ENCODE measurements at places on chromosomes 3 and 15. TPM values are rescaled to one million over a fixed set of nuclear protein-coding genes. Genes with fewer than 3 reads are reported as not detected.
A peak's percentile ranks its signal among the peaks of the same experiment; 100 is the strongest.

DNA sequence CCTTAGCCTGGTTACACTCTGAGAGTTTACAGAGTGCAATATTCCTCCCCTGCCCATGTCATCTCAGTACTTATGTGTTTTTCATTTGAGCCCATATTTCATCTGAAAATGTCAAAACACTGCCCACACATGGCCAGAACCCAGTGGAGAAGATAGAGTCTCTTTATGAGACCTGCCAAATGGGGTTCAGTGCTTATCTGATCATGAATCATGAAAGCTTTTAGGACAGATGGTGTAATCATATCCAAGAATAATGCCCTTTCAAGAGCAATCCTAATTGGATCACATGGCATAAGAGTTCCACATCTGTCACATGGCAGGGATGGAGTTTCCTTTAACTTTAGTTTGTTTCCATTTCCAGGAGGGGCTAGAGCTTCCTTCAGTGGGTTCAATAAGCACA, 77.2 kb upstream of the AGBL1 start:
- DNase-seq, result no peak

DNA sequence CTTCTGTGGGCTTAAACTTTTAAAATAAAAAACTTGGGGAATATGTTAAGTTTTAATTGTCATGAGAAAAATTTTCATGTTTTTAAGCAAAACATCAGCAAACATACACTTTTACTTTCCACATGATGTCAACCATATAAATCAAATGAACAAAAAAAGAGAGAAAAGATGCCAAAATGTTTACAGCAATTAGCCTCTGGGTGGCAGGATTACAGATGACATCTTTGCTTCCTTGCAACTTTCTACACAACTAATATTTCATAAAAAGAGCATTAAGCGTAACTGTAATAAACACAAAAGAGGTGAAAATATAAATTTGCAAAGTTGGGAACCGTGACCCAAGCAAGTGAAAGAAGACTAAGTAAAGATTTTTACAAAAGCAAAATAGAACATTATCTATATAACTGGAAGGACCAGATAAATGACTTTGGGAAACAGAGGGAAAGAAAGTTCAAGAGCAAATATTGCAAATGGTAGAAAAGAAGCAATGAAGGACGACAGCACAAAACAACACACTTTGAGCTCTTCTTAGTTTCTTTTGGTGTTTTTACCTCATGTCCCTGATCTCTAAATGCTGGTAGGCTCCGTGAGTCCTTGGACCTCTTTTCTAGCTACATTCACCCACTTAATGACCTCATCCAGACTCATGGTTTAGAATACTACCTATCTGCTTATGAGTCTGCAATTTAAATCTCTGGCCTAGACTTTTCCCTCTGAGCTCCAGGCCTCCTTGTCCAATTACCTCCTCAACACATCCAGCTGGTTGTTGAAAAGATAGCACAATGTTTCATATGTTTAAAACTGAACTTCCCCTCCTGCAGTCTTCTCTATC, 9.4 kb downstream of the TP53BP1 start:
- no peak for DNase-seq

DNA sequence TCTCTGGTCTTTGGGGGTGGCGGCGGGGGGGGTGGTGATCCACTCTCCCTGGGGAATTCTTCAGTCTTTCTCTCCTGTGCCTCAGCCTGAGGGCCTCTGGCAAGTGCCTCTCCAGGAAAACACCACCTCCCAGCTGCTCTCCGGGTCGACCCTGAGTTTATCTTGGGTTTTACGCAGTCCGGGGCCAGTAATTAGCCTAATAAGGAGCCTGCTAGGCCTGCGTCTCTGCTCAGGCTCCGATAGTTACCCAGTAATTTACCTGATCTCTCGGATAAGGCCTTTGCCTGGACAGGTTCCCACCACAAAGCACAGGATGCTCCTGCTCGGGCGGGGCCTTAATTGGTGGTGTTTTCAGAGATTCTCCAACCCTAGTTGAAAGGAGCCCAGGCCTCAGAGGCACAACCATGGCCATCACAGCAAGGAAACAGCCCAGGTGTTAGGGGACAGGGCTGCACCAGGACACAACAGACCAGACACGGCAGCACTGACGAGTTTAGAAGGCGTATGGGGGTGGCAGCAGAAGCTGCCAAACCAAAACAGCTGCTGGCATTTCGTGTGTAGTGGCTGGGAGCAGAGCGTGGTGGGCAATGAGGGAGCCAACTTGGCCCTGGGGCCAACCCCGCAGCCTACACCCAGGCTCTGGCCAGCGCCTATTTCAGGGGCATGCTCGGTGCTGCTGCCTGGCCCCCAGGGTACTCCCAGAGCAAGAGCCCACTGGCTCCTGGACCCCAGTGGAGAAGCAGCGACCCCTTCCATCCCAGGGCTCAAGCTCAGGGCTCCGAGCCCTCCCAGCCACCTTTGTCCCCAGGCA, 71.4 kb downstream of the KLF13 start:
- DNase-seq, result no peak

DNA sequence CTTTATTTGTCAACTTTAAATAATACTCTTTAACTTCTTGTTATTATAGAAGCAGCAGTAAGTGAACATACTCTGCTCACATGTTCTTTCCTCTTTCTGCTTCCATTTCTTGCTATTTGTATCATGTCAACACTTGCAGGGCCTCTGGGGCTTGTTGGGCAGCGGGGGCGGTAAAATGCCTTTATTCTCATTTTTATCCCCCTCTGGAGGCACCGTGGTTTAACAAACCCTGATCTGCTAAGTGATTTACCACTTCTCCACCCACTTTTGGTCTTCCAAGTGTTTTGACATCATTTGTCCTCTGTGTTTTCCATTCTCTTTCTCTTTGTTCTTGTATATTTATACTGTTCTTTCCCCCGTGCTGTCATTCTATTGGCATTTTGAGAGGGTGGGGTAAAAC, 33.9 kb downstream of the SCN10A start:
- DNase-seq, result no peak

DNA sequence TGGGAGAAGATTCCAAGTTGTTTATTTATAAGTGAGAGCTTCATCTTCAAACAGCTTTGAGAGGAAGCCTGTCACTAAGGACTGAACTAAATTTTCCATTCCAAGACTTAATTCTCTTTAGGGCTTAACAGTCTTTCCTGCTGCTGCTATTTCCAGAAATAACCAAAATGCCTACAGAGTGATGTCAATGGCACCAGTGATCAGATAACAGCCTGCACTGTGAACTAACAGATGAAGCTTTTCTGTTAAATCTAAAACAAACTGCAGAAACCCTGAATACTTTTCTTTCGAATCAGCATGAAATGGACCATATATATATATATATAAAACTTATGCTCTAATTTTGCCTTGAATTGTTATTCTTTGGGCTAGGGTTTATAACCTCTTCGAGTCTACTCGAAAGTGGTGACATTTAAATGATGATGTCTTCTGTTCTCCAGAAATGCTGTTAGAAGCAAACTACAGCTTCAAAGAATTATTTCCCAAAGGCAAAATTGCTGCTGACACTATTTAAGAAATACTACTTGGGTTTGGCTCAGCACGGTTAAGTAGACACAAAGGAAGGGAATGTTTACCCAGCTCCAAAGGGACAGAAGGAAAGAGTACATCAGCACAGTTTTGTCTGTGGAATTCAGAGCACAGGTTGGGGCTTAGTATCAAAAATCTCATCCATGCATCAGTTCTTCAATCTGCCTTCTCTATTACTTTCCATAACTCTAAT, 238.5 kb upstream of the LRRN1 start:
- DNase-seq, result no peak

- DNase-seq, result no peak
Measured at GRCh38 chr15:99719096-99719541, 14.1 kb downstream of the LYSMD4 start.

GRCh38 chr15:31106495-31107300, 5.2 kb upstream of the TRPM1 start:
- no peak for DNase-seq

DNA sequence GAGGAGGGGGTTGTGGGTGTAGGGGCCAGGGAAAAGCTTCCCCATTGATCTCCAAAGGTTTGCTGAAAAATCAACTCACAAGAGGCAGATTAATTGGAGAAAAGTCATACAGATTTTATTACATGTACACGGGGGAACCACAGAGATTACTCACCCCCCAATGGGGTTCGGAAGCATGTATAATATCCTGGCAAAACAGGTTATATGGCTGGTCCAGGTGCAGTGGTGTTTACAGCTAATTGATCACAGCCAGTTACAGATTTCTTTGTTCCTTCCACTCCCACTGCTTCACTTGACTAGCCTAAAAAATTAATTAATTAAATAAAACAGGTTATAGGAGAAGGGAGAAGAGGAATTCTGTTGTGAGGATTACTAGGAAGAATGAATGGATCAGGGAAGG, 22.4 kb downstream of the PRKCI start:
- DNase-seq, result no peak

The CD276 gene
- total RNA-seq, result 24.9 TPM

- DNase-seq, result peak; percentile 97
Measured at GRCh38 chr15:78131295-78132061, at the start of gene CIB2. Gene CIB2 (minus strand): TSS chr15:78131445. CDS start chr15:78131215, 230 bp downstream.

DNA sequence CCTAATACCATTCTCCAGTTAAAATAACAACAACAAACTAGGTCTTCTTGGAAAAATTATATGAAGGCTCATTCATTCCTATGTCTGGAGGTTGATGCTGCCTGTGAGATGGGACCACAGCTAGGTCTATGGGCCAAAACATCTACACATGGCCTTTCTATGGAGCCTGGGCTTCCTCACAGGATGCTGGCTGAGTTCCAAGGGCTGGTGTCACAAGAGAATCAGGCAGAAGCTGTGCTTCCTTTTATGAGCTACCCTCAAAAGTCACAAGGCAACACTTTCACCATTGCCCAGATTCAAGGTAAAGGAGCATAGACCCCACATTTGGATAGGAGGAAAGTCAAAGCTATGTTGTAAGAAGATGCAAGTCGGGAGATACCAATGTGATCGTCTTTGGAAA, 4.6 kb upstream of the RTP2 start:
- DNase-seq, result no peak

- DNase-seq, result no peak
Measured at GRCh38 chr3:85355572-85355971, 396.8 kb downstream of the CADM2 start.

DNA sequence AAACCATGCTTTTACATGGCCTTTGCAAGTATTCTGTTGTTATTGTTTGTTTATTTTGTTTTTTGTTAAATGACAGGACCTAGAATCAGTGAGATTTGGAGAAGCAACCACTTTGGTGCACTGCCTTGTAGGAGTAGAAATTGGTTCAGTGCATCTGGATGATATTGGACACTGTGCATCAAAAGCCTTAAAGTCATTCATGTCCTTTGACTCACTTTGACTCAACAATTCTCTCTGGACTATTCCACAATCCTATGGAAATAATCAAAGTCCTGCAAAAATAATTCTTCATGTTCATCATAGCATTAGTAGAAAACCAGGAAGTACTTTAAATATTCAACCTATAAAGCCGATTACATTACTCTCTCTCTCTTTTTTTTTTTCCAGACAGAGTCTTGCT, 224.8 kb downstream of the ABHD5 start:
- no peak for DNase-seq

Data from frontal cortex (tissue), 4 donors.